ENCODE measurements at places on chromosomes 12 and 14. TPM values are rescaled to one million over a fixed set of nuclear protein-coding genes. Genes with fewer than 3 reads are reported as not detected.

The PTPN21 gene
- 10.3 TPM for total RNA-seq

The NKX2-8 gene
- not detected for total RNA-seq

The CCNT1 gene
- total RNA-seq, result 26.3 TPM

The LRRC43 gene
- total RNA-seq, result 3.3 TPM

The LALBA gene
- total RNA-seq, result not detected

The FGF6 gene
- total RNA-seq, result not detected

The PLEKHG7 gene
- total RNA-seq, result not detected

The IFI27 gene
- total RNA-seq, result 34.4 TPM

The SIX6 gene
- total RNA-seq, result not detected

The LRP1-AS gene
- total RNA-seq, result not detected

The CCDC184 gene
- 0.33 TPM for total RNA-seq

Data from smooth muscle cell of trachea (primary cell).